ENCODE measurements at places on chromosomes 7 and 10.

GRCh38 chr10:24467605-24468004 lies 256.1 kb downstream of the ARHGAP21 start:
- DNase-seq = no peak

DNA sequence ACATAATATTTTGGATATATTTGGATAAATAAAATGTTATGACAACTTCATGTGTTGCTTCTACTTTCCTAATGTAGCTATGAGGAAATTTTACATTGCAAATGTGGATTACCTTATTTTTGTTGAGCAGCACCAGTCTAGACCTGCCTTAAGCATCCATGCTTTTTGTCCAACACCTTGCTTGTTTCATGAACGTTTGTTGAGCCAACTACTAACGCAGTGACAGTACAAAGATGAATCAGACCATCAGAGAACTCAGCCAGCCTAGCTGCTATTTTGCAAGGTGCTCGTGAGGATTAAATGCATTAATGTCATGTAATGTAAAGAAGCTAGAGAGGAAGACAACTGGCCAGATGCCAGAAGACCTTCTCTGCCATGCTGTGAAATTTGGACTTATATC lies 1.1 kb upstream of the ZC3HAV1L start:
- no peak for DNase-seq

GRCh38 chr10:34001831-34002230 lies 667.4 kb upstream of the NRP1 start:
- DNase-seq = no peak

DNA sequence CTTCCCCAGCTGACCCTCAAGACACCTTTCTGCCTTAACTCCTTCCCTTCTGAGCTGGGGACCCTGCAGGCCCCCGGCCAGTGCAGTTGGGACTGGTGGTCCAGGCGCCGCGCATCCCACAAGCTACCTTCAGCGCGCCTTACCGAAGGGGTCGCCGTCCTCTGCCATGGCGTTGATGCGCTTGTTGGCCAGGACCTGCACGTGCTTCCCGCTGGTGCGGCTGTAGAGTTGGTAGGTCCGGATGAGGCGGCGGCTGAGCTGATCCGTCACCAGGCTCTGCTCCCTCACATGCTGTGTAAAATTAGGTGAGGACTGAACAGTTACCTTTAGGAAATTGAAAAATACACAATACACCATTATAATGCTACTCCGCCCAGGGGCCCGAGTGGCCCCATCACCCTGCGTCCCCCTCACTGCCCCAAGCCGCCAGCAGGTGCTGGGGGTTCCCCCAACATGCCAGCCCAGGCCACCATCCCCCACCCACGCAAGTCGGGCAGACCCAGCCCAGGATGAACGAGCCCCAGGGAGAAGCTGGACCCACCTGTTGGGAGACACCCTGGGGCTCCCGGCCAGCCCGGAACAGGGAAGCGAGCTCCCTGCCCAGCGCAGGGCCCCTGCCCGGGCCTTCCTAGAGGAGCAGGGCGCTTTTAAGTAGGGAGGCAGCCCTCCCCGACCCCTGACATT lies 1.2 kb downstream of the FGF8 start:
- no peak for DNase-seq

- no peak for DNase-seq
Observed at GRCh38 chr10:35533565-35533964, 71.6 kb upstream of the GJD4 start.

DNA sequence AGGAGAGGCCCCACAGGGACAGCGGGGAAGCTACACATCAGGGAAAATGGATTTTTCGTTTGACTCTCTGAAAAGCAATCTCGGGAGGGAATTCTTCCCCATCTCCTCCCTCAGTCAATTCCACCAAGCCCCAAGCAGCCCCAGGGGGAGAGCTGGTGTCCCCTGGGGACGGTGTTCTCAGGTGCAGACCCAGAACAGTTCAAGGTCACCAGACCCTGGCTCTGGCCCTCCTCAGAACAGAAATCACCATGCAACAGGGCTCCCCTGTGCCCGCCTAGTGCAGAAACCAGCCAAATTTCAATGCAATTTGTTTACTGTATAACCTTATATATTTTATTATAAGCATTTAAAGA lies 34.1 kb downstream of the GSDME start:
- DNase-seq = no peak

DNA sequence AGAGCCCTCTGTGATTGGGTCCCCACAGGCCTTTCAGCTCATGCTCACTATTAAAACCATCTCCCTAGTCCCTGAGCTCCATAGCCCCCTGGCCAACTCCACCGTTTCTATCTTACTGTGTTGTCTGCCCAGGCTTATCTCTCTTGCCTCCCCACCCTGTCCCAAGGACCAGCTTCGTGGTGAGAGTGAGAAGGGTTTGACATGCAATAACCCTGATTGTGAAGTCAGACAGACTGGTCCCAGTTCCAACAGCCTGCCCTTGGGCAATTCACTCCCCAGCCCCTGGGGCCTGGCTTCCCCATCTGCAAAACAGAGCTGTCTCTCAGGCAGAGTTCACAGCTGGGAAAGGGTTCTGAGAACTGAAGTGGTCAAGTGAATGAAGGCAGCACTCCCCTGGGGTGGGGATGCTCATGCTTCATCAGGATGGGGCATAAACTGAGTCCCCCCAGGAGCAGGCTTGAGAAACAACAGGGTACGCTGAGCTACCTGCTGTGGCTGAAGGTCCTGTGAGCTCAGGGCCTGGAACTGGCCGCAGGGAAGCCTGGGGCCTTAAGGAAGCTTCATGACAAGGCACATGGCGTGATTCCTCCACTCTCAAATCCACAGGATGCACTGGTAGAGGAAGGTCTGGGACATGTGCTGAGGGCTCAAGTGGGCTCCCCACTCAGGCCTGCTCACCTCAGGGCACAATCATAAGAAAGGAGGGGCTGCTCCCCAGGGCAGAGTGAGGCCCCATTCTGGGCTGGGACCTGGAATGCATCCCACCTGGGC lies 1.8 kb upstream of the PPIF start:
- no peak for DNase-seq

DNA sequence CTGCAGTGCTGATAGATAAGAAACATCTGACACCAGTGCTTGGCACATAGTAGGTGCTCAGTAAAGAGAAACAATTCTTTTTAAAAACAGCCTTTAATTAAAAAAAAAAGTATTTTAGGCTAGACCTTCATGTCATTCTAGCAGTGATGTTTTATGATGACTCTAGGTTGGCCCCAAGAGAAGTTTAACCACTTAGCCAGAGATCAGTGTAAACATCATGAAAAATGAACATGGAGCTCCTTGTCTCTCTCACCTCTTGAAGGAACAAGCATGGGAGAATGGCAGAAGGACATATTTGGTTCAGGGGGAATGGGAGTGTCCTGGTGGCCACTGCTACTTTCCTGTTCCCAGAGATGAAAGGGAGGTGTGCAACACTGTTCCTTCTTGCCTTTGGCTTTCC lies 641.0 kb downstream of the LRMDA start:
- no peak for DNase-seq

GRCh38 chr10:131668903-131669302 lies 231.9 kb upstream of the PPP2R2D start:
- no peak for DNase-seq

DNA sequence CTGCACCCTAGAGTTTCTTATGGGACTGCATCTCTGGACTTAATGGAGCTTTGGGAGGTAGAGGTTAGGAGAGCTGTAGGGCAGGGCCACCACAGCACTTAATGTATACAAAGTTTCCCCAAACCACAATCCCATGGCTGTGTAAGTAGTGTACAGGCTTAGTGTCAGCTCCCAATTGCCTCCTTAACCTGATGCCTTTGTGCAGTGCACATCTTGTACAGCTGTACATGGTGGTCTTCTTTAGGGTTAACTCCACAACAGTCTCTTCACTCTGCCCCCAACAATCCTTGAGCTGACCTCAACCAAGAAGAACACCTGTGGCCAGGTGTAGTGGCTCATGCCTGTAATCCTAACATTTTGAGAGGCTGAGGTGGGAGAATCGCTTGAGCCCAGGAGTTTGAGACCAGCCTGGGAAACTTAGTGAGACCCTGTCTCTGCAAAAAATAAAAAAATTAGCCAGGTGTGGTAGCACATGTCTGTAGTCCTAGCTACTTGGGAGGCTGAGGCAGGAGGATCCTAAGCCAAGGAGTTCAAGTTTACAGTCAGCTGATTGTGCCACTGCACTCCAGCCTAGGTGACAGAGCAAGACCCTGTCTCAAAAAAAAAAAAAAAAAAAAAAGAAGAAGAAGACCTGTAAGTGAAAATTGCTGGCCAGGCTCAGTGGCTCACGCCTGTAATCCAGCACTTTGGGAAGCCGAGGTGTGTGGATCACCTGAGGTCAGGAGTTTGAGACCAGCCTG lies 6.8 kb downstream of the PLAU start:
- no peak for DNase-seq

DNA sequence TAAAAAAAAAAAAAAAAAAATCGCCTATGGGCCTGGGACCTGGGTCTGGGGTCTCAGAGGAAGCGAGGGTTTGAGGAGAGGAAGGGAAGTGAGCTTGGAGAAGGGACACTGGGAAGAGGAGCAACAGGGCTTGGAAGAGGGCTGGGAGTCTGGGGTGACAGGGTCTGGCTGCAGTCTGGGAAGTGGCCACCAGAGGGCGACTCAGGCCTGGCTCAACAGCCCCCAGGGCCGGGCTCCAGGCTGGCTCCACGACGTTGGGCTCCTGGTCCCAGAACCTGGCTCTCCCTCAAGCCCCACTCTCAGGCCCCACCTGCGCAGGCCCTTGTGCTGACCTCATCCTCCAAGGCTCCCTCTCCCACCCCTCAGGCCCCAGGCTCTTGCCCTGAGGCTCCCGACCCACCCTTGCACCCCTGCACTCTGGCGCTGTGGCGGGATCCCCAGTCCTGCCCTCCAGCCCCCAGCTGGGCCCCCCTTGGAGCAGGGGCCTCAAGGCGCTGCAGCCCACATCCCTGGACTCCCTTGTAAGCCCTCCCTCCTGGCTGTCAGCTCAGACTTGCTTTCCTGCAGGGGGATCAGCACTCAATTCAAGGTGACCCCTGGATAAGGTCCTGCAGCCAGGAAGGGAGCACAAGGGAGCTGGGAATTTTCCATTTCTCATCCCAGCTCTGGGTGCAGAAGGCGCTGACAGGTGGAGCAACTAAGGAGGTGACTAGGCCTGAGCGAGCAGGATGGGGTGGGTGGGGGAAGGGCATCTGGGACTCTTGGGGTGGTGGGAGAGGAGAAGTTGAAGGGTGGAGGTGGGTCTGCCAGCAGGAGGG lies 5.4 kb upstream of the SPACDR start:
- DNase-seq = peak; percentile 79

DNA sequence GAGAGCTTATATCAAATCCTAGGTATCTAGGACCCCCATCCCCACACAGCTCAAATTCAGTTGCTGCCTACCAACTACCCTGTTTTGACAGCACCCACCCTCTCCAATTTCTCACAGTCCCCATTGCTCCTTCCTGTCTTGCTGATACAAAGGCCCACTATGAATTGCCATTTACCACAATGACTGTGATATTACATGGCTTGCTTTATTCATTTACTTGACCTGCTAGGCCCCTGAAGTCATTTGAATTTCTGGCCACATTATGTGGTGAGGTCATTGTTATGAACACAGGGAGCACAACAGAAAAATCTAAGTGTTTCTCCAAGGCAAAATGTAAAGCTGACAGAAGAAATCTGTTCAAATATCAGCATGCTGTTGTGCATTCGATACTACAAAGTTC lies 101.4 kb downstream of the PPP1R17 start:
- no peak for DNase-seq

DNA sequence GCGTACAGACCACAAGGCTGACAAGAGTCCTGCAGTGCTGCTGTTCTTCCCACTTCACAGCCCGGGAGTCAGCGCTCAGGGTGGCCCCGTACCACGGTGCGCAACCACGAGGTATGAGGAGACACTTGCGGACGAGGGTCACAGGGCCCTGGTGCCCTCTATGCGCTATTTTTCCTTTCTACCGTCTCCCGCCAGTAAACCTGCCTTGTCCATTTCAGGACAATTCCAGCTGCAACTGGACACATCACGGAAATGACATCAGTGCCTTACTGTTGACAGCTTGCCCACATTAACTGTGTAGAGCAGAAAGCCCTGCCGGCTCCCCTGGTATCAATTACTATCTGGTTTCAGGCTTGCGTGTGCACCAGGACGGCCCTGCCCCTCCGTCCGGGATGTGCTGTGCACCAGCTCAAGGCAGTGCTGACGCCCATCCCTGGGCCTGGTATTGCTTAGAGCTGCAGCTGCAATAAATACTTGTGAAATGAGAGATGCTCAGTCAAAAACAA lies 65.1 kb downstream of the ZRANB1 start:
- no peak for DNase-seq

DNA sequence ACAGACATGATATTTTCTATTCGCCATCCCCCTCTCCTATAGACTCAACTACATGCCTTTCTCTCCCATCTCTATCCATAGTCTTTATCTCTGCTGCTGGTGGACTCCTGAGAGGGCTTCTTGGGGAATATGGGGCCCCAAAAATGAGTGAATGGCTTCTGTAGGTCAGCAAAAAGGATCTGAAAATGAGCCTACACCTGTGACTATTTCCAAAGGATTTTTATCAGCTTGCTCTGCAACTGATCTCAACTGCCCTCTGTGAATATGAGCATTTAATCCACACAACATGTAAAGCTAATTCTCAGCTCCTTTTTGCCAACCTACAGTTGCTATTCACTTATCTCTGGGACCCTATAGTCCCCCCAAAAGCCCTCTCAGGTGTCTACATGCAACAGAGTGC lies 36.2 kb downstream of the PRSS2 start:
- DNase-seq = no peak

DNA sequence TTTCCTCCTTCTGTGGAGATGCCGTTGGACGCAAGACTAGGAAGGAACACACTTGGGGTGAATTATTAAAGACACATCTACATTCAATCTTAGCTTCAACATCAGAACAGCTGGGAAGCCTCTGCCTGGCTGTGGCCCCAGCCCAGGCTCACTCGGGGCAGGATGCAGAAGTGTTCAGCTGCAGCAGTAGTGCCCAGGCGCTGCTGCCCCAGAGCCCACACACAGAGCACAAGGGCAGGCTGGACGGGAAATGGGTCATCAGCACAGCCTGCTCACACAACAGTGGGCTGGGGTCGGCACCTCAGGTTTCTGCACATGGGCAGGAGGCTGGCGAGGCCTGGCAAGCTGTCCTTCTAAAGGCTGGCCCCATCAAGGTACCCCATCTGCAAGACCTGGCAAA lies 42.5 kb downstream of the NOD1 start:
- DNase-seq = no peak

DNA sequence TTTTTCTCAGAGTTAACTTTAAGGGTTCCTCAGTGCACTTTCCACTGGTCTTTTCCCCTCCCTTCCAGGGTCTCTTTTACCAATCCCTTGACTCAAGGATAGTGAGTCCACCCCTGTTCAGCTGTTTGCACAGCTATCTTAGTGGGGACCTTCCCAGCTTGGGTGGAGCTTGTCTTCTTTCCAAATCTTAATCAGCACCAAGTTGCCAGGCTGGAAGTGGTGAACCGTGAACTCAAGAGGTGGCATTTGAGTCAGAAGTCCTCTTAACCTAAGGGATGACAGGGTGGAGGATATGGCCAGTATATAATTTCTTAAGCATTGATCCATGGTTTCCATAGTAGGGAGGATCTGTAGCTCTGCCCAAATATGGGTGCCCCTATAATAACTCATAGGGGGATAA lies 25.0 kb downstream of the MAPK8 start:
- DNase-seq = no peak

- DNase-seq = no peak
Observed at GRCh38 chr10:64626924-64627323, 1105.7 kb downstream of the REEP3 start.
